Diencephalon (tissue), 1 donor: ENCODE measurements at places on chromosomes 1 and 21. TPM values are rescaled to one million over a fixed set of nuclear protein-coding genes. Genes with fewer than 3 reads are reported as not detected.

ZNF683 gene
- not detected for total RNA-seq

OR6K3 gene
- total RNA-seq = not detected

TMPRSS15 gene
- 0.23 TPM for total RNA-seq

TTC34 gene
- total RNA-seq = 0.46 TPM

ADAMTS5 gene
- 4.6 TPM for total RNA-seq

G0S2 gene
- total RNA-seq = 2.1 TPM

VAMP4 gene
- 25.8 TPM for total RNA-seq

HHAT gene
- 4.6 TPM for total RNA-seq

AMY1A gene
- total RNA-seq = not detected

CADM3 gene
- total RNA-seq = 134 TPM

FBLIM1 gene
- total RNA-seq = 13.1 TPM

CHRM3 gene
- total RNA-seq = 44.3 TPM

PKLR gene
- 0.23 TPM for total RNA-seq

KCNC4 gene
- 17.5 TPM for total RNA-seq

NEK2 gene
- 4.8 TPM for total RNA-seq

S100A7 gene
- total RNA-seq = not detected

F3 gene
- total RNA-seq = 47.1 TPM

PADI2 gene
- 3.5 TPM for total RNA-seq

VCAM1 gene
- 51.0 TPM for total RNA-seq

HAPLN2 gene
- total RNA-seq = 0.23 TPM

RNU1-1 gene
- under 0.01 TPM for total RNA-seq

LCE1B gene
- total RNA-seq = not detected
